ENCODE measurements at places on chromosomes 6 and 20. TPM values are rescaled to one million over a fixed set of nuclear protein-coding genes. Genes with fewer than 3 reads are reported as not detected.

DNA sequence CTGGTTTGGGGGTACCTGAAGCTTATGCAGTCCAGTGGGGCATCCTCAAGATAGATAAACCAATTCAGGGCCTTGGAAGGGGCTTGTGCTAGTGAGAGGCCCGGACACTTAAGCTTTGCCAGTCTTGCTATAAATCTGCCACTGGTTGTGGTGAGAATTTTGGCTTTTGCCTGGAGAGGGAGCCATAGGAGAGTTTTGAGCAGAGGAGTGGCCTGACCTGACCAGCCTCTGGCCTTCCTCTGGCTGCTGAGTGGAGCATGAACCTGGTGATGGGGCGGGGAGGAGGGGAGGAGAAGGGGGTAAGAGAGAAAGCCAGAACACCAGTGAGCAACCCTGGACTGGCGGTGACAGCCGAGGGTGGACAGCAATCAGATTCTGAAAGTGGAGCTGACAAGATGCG lies 7.1 kb downstream of the TMEM74B start:
- no peak overlapping the region for H3K4me3 ChIP-seq
- H3K27me3 ChIP-seq, result no peaks in the 10 kb centered on the region
- no peaks in the 10 kb centered on the region for H3K36me3 ChIP-seq
- H3K27ac ChIP-seq, result no peak overlapping the region
- no peaks in the 10 kb centered on the region for H3K4me1 ChIP-seq

DNA sequence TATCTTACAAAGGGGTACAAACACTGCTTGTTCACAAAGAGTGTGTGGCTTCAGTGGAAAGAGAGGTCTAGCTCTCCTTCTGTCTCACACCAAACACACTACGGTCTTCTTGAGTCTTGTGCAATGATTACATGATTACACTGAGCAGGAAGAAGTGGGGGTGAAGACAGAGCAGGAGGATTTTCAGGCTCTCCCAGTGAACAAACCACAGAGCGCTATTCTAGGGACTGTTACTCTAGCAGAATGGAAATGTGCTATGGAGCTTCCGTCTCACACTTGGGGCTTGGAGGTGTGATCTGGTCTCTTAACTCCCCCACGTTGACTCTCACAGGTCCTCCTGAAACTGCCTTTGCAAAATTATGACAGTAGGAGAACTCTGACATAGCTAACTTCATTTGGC lies 203.4 kb downstream of the MYLK4 start:
- no peaks in the 10 kb centered on the region for H3K36me3 ChIP-seq
- peaks cover 9% of the 10 kb centered on the region for H3K4me1 ChIP-seq
- H3K27me3 ChIP-seq, result peaks cover 16% of the 10 kb centered on the region
- no peak overlapping the region for H3K4me3 ChIP-seq
- H3K27ac ChIP-seq, result no peak overlapping the region
- DNase-seq, result no peak

DNA sequence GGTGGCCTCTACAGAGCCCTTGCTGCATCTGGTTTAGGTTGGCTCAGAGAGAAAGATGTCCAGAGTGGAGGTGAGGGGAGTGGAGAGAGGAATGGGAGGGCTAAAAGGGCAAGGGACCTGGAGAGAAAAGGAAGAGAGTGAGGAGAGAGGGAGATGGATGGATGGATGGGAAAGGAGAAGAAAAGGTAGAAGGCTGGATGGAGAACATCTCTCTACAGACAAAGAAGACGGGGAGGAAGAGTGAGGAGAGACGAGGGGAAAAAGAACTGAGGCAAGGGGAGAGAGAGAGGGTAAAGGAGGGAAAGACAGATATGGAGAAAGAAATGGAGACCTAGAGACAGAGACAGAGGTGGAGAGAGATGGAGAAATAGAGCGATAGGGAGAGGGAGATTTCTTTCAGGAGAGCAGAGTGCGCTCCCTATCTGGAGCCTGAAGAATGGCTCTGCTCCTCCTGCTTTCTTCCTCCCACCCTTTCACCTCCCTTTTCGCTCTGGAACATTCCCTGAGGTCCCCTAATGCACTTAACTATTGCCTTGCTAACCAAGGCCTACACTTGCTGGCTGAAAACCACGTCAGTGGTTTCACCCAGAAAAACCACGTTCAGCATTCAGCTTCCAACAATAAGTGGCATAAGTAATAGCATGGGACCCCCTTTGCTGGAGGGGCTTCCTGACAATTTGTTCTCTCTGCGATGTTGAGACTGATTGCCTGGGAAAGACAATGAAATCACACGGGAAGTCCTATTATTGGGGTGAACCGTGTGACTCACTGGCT lies 286.3 kb downstream of the CDH26 start:
- H3K27me3 ChIP-seq, result no peaks in the 10 kb centered on the region
- H3K36me3 ChIP-seq, result no peaks in the 10 kb centered on the region
- H3K27ac ChIP-seq, result no peak overlapping the region

DNA sequence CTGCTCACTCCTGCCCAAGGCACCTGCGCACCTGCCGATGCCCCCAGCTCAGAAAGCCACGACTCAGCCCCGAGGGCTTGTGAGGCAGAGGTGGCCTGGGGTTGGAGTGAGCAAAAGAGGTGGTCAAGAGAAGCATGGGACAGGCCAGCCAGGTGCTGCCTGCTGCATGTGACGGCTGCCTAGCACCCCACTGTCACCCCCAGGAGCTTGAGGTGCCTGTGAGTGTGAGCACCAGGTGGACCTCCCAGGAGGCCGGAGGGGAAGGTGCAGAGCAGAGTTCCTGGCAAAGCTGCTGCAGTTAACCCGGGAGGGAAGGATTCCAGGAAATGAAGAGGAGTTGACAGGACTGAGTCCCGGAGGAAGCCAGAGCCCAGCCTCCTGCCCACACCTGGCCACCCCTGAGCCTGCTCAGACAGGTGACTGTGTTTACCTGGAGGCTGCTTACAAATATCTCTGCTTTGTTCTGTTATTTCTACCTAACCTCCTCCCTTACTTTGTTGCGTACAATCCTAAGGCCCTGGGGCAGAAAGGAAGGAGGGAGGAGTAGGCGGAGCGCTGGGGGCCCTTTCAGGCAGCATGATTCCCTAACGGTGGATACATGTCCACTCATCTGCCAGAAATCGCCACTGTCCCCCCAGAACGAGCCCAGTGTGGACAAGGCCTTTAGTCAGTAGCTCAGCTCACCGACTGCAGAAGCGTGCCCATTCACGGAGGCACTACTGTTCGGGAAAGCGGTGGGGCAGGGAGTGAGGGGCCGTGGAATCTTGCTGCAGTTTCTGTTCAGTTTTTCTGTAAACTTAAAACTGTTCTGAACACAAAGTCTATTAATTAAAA lies 87.5 kb upstream of the MPC1 start:
- peak; percentile 21 for DNase-seq
- no peaks in the 10 kb centered on the region for H3K27me3 ChIP-seq
- peaks cover 17% of the 10 kb centered on the region for H3K36me3 ChIP-seq
- H3K4me1 ChIP-seq, result peaks cover 10% of the 10 kb centered on the region
- no peak overlapping the region for H3K4me3 ChIP-seq

- no peak for DNase-seq
- H3K27ac ChIP-seq, result peak overlapping the region; percentile 83
- peaks cover 37% of the 10 kb centered on the region for H3K4me1 ChIP-seq
- H3K36me3 ChIP-seq, result no peaks in the 10 kb centered on the region
These were observed 66.1 kb upstream of the RNF24 start for GRCh38 chr20:4081421-4081820.

GRCh38 chr20:6471871-6472270 lies 295.6 kb upstream of the BMP2 start:
- DNase-seq, result no peak
- H3K4me3 ChIP-seq, result no peak overlapping the region
- H3K36me3 ChIP-seq, result no peaks in the 10 kb centered on the region
- no peaks in the 10 kb centered on the region for H3K4me1 ChIP-seq

DNA sequence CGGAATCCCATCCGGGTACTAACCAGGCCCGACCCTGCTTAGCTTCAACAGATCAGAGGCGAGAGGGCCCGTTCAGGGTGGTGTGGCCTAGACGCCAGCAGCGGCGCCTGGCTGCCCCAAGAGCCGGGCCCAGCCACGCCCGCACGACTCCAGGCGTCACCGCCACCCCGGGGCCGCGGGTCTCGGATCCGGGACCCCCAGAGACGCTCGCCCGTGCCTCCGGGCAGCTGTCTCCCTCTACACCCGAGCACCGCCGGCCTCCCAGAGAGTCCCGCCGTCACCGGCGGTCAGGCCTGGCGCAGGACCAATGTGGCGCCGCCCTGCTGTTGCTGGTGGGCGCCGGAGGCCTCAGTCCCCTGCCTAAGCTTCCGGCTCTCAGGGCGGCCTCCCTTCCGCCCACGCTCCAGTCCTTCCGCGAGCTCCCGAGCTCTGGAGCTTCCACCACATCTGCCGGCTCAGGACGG lies 441.2 kb upstream of the DEFB115 start:
- H3K27me3 ChIP-seq, result no peaks in the 10 kb centered on the region
- no peaks in the 10 kb centered on the region for H3K4me1 ChIP-seq
- H3K27ac ChIP-seq, result no peak overlapping the region
- H3K4me3 ChIP-seq, result no peak overlapping the region

DNA sequence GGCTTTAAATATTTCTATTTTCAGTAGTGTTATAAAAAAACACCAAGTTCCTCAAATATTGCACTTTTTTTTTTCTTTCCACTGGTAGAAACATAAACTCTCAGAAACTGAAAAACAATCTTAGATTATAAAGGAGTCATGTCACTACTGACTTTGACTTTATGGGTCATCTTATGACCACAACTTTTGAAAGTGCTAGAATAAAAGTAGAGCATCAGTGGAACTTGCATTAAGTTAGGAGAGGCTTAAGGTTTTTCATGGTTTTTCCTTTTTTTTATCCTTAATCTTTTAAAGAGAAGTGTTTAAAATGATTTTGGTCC lies 56.6 kb upstream of the SUPT3H start:
- no peak for DNase-seq
- H3K4me1 ChIP-seq, result peaks cover 73% of the 10 kb centered on the region
- no peak overlapping the region for H3K4me3 ChIP-seq

DNA sequence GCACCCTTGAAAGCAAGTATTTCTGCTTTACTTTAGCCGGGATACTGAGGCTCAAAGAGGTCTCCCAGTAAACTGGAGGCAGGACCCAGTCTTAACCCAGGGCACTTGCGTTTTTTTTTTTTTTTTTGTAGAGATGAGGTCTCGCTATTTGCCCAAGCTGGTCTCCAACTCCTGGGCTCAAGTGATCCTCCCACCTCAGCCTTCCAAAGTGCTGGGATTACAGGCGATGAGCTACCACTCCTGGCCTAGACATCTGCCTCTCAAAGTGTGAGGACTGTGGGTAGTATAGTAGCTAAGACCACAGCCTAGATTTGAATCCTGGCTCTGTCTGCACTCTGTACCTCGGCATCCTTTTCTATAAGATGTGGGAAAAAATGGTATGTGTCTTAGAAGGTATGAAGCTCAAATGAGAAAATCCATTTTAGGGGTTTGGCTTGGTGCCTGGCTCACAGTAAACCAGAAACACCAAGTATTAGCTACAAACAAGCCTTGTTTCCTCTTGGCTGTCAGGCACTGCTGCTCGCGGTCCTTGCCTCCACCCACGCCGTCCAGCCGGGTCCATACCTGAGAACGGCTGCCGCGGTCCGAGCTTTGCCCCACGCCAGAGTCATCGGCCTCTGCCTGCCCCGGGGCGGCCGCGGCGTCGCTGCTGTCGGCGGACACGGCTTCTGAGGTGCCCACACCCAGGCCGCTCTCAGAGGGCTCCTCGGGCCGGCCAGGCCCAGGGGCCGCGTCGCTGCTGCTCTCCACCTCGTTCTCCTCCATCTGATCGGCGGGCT lies 1.2 kb downstream of the ZNF335 start:
- DNase-seq, result peak; percentile 89
- no peaks in the 10 kb centered on the region for H3K27me3 ChIP-seq
- H3K4me1 ChIP-seq, result peaks cover 35% of the 10 kb centered on the region
- H3K4me3 ChIP-seq, result peak overlapping the region; percentile 91
- peak overlapping the region; percentile 100 for H3K27ac ChIP-seq
- H3K36me3 ChIP-seq, result peaks cover 22% of the 10 kb centered on the region

- no peaks in the 10 kb centered on the region for H3K36me3 ChIP-seq
- no peaks in the 10 kb centered on the region for H3K27me3 ChIP-seq
- DNase-seq, result no peak
- H3K4me1 ChIP-seq, result no peaks in the 10 kb centered on the region
- H3K27ac ChIP-seq, result no peak overlapping the region
These were observed 356.8 kb downstream of the DHX35 start for GRCh38 chr20:39318911-39319310.

DNA sequence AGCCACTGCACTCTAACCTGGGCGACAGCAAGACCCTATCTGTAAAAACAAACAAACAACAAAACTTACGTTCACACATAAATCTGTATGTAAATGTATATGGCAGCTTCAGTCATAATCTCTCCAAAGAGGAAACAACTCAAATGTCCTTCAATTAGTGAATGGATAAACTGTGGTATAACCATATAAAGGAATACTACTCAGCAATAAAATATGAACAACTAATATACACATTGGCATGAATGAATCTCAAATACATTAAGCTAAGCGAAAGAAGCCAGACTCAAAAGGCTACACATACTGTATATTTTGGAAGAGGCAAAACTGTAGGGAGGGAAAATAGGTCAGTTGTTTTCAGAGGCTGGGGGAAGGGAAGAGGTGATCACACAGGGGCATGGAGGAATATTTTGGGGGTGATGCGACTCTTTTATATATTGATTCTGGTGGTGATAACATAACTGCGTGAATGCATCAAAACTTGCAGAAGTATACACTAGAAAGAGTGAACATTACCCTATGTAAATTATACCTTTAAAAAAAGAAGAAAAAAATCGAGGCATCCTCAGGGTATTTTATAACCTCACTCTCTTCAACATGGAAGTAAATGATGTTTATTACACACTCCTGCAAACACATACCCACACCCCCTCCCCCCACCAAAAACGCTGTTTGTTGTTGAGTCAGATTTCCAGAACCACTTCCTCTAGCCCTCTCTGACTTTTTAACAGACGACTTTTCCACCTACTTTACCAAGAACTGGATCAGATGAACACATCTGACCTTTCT lies 115.2 kb upstream of the RNF24 start:
- H3K27me3 ChIP-seq, result no peaks in the 10 kb centered on the region
- H3K27ac ChIP-seq, result peak overlapping the region; percentile 47
- H3K36me3 ChIP-seq, result no peaks in the 10 kb centered on the region
- DNase-seq, result no peak
- no peak overlapping the region for H3K4me3 ChIP-seq

DNA sequence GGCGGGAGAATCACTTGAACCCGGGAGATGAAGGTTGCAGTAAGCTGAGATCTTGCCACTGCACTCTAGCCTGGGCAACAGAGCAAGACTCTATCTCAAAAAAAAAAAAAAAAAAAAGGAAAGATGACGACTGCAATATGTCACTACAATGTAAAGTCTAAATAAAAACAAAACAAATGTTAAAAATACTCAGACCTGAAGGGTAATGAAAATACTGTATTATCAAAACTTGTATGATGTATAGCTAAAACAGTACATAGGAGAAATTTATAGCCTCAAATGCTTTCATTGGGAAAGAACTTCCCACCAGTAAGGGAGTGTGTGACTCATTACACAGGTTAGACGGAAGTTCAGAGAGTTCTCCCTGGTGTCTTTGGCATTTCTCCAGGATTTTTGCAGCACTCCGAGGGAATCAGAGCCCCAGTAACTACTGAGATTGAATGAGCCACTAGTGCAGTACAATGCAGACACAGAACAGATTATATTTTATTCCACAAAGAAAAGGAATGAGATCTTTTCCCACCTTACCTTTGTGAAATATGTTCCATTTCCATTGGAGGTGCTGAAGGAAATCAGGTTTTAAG lies 12.5 kb upstream of the RALGAPB start:
- no peaks in the 10 kb centered on the region for H3K27me3 ChIP-seq
- no peak overlapping the region for H3K27ac ChIP-seq
- H3K4me3 ChIP-seq, result no peak overlapping the region
- DNase-seq, result no peak
- H3K4me1 ChIP-seq, result peaks cover 4% of the 10 kb centered on the region

ZNF512B gene
- total RNA-seq, result 14.5 TPM

TUBB2B gene
- total RNA-seq, result 5.6 TPM

RBPJL gene
- not detected for total RNA-seq

PRSS16 gene
- not detected for total RNA-seq

VGLL2 gene
- not detected for total RNA-seq

ATXN1 gene
- 44.2 TPM for total RNA-seq

SAMD10 gene
- 0.59 TPM for total RNA-seq
